ENCODE measurements at places on chromosomes 5 and 9. TPM values are rescaled to one million over a fixed set of nuclear protein-coding genes. Genes with fewer than 3 reads are reported as not detected.

TRIM7 gene
- 2.6 TPM for total RNA-seq

CCNJL gene
- total RNA-seq: 0.17 TPM

GRCh38 chr5:18051953-18052352, 417.7 kb downstream of the TAF11L14 start:
- no peak for DNase-seq

- DNase-seq: no peak
Observed at GRCh38 chr5:60026161-60026560, 132.6 kb upstream of the PDE4D start.

DNA sequence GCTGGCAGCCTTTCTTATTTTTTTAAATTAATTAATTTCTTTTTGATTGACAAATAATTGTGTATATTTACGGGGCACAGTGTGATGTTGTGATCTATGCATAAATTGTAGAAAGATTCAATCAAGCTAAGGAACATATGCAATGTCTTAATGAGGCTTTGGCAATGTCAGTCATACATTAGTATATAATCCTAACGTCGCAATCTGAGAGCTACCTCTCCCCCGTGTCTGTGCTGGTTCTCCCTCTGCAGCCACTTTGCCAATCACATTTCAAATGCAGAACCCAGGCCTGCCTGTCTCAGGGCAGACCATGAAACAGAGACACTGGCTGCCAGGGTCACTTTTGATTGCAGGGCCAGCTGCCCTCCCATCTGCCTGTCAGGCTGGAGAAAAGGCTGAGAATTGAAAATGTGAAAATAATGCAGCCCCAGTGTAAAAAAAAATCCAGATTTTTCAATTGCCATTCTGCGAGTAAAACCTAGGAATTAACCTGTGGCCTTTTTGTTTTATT, 56.3 kb downstream of the SLC24A2 start:
- no peak for DNase-seq

DNA sequence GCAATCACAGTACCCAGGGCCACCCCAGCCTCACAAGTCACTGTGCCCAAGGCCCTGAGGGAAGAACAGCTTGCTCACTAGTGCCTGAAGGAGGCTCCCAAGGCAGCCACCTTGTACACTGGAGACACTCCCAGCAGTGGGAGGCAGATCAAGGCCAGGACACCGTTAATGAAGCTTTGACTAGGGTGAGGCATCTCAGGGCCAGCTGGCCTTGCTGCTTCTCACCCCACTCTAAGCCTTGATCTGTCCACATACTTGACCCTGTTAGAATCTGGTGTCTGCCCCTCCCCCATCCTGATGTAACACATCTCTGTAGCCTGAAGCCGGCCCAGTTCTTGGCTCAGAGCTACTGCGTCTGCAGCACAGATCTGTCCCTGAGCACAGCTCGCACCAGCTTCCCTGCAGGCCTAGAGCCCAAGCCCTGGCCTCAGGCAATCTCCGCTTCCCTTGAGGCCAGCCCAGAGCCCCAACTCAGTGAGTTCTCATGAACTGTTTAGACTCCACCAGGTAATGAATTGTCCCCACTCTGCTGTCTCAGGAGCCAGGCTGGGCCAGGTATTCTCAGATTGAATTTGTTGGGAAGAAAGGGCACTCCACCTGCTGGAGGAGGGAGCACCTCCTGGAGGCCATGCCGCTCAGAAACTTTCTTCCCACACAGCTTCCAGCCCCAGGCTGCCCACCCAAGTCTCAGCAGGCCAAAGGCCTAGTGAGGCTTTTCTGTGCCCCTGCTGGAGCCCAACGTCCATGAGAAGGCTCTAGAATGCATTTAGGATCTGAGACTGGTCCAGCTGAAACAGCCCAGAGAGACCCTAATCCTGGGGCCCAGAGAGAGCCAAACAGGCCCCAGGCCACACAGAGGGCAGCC, 13.4 kb upstream of the JADE2 start:
- DNase-seq: no peak

GRCh38 chr5:160697281-160697680, 154.7 kb downstream of the ATP10B start:
- DNase-seq: no peak

DNA sequence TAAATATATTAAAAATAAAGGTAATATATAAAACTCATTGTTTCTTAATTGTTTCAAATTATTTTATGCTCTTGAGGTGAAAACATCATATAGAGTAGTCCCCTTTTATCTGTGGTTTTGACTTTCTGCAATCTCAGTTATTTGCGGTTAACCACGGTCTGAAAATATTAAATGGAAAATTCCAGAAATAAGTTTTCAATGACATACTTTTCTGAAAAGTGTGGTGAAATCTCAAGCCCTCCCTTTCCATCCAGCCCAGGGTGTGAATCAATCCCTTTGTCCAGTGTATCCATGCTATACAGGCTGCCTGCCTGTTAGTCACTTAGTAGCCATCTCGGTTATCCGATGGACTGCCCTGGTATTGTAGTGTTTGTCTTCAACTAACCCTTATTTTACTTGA, 546.7 kb upstream of the DMAC1 start:
- DNase-seq: no peak

DNA sequence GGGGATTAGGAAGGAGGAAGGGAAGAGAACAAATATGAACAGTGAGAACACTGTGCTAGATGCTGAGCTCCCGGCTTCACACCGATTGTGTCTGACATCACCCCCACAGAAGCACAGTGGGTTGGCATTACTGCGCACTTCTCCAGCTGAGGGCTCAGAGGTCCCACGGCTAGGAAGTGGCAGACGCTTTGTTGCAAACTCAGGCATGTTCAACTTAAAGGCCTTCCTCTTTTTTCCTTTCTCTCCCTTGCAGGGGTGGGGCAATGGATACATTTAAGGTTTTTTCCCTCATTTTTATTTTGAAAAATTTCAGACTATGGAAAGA, 15.5 kb upstream of the SHB start:
- DNase-seq: no peak

GRCh38 chr9:130043654-130044623, 950 bp upstream of the FNBP1 start:
- DNase-seq: no peak

DNA sequence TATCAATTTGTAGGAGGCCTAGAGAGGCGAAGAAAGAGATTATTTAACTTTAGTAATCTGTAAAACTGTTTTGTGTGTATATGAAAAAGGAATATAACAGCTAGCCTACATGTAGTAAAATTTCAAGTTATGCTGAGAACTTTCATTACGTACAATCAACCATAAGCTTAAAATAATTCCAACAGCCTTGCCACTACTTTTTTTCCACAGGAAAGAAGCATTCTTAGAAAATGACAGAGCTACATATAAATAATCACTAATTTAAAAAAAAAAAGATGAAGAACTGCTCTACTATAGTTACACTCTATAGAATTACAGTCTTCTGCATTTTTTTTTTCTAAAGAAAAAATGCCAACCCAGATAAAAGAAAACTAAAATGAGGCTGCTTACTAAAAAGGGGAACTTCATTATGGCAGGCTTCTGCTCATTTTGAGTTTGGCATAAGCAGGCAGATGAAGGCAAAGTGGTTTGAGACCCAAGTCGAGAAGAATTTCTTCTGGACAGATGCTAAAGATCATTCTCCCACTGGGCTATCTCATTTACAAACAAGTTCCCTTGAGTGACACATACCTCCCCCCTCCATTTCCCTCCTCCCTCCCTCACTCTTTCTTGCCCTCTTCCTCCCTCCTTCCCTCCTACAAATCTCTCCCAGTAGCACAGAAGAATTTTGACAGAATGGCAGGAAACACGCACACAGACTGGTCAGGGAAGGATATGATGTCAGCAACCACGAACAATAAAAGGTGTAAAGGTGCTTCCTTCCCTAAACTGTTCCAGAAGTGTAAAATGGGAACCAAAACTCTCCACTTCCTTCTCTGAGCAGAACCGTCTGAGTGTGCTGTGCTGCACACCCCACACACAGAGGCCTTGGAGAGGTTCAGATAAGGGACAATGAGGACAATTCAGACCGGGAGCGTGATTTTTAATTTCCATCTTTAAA, 56.1 kb downstream of the MEF2C start:
- DNase-seq: no peak

GRCh38 chr5:76294573-76294972, 108.5 kb upstream of the IQGAP2 start:
- no peak for DNase-seq

GRCh38 chr9:31005086-31005665, 1379.3 kb upstream of the ACO1 start:
- no peak for DNase-seq
